ENCODE measurements at places on chromosomes 1 and 21.

GRCh38 chr1:199399996-199400724, 627.4 kb upstream of the NR5A2 start:
- no peak for DNase-seq

DNA sequence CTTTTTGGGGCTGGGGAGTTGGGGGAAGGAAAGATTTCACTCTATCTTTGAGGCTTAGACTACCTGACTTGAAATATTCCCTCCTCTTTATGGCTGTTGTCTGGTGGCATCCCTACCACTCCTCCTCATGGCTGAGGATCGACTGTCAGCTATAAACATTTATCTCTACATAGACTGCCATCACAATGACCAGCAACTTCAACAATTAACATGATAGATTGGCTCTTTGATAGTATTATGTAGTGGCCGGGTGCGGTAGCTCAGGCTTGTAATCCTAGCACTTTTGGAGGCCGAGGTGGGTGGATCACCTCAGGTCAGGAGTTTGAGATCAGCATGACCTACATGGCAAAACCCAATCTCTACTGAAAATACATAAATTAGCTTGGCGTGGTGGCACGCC, 72.4 kb downstream of the GABPA start:
- DNase-seq = no peak

- DNase-seq = no peak
Observed at GRCh38 chr21:42254651-42255601, 36.0 kb downstream of the ABCG1 start.

- DNase-seq = no peak
Observed at GRCh38 chr1:208121813-208122364, 122.3 kb downstream of the PLXNA2 start.

DNA sequence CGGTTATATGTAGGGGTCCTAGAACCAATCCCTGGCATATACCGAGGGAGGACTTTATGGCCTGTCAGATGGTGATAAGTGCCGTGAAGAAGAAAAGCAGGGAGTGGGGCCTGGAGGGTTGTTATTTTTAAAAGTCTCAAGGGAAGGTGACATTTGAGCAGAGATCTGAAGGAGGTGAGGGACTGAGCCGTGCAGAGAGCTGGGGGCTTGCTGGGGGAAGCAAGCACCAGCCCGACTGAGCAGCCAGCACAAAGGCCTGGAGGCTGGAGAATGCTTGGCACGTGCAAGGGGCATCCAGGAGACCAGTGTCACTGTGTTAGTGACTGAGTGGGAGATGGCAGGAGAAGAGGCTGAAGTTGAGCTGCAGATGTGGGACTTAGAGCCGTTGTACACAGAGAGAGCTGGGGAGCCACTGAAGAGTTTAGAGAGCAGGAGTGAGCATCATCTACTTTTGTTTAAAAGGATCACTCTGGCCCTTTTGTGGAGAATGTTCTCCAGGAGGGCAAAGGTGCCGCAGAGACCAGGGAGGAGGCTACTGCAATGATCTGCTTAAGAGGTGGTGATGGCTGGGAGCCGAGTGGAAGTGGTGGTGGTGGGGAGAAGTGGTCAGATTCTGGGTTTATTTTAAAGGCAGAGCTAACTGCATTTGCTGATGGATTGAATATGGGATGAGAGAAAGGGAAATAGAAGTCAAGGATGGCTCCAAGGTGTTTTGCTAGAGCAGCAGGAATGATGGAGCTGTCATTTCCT, 31.2 kb downstream of the PTPRU start:
- no peak for DNase-seq

DNA sequence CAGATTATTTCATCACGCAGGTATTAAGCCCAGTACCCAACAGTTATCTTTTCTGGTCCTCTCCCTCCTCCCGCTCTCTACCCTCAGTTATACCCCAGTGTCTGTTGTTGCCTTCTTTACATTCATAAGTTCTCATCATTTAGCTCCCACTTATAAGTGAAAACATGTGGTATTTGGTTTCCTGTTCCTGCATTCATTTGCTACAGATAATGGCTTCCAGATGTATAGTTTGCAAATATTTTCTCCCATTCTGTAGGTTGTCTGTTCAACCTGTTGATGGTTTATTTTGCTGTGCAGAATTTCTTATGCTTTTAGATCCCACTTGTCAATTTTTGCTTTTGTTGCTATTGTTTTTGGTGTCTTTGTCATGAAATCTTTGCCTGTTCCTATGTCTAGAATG, 21.1 kb upstream of the KCNH1 start:
- DNase-seq = peak; percentile 22

DNA sequence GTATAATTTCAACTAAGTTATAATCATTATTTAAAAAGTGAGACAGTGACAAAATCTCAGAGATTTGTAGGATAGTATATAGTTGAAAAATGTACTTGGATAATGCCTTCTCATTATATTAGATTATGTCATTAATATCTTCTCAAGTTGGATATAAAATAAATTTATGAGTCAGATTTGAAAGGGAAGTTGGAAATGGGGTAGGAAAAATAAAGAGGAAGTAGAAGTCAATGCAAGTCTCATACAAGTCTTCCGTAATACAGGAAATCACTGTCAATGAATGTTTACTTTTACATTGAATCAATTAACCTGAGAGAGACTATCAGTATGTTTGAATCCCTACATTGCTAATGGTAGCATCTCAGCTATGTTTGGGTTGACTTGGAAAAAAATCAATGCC, 16.2 kb upstream of the RNPC3 start:
- no peak for DNase-seq

DNA sequence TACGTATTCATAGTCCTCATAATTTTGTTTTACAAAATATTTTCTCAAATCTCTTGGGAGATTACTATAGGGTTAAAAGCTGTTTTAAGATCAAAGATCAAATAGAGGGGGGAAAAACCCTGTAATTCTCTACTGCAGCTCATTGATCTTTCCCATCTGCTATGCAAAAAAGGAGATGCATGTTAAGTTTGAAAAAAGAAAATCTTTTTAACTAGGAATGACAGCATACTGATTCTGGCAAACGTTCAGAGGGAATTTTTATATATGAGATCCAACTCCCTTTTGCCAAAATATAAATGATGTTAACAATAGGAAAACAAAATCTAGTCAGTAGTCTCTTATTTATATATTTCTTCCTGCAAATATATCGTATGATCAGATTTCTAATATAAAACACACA, 69.1 kb downstream of the SMYD3 start:
- DNase-seq = no peak

DNA sequence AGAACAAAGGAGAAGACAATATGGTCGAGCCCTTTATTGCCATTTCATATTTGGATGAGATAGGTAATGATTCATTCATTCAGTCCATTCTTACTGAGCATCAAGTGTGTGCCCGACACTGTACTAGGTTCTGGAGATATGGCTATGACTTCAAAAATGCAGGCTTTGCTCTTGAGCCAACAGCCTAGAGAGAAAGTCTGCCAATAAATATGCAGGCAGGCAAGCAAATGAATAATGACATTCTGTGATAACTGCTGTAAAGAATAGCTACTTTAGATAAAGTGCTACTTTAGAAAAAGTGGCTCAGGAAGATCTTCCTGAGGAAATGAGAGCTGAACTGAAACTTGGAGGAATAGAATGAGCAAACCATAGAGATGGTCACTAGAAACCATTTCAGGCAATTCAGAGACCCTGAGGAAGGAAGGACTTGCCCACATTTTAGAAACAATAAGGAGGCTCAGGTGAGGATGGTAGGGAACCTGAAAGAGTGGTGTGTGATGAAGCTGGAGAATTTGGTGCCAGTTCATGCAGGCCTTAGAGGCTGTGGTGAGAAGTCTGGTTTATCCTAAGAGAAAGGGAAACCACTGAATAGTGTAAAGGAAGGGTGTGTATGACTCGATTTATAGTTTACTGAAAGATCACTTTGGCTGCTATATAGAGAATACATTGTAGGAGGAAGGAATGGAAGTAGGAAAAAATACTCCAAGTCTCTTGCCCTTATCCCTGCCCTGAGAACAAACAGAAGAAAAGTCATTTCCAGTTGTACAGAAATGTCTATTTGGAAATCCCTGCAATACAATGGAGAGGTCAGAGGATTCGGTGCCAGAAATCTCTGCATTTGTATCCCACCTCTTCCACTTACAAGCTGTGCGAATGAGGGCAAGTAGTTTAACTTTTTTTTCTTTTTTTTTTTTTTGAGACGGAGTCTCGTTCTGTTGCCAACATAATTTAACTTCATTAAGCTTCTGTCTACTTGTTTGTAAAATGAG, 167.9 kb downstream of the VPS13D start:
- DNase-seq = no peak

DNA sequence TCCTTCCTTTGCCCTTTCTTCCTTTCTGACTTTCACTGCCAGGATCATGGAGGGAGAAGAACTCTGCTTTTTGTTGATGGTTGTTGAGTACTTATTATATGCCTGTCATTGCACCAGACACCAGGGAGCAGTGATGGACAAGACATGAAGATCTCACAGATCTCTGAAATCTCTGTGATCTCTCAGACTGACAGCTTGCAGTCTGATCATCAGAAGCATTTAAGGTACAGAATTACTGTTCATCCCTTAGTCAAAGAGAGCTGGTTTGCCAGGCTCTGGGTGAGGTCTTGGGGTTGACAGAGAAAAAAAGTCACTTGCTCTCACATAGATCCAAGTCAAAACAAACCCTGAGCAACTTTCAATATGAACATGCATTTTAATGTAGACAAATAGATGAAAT, 299.5 kb upstream of the FMN2 start:
- no peak for DNase-seq

GRCh38 chr1:155979597-155980343, 1.4 kb upstream of the ARHGEF2 start:
- peak; percentile 69 for DNase-seq

DNA sequence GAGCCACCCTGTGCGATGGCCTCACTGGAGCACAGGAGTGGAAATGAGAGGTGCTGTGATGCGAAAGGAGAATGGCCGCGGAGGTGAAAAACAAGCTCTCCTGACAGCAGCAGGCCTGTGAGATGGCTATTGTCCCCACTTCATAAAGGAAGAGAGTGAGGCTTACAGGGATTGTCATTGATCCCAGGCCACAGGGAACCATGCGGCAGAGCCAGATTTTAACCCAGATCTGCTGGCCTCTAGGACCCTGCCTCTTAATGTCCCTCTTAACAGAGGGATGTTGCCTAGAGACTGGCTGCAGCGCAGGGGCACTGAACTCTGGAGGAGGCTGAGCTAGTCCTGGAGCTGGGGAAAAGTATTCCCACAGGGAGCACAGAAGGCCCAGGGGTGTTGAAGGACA, 3.1 kb upstream of the SYTL1 start:
- no peak for DNase-seq

DNA sequence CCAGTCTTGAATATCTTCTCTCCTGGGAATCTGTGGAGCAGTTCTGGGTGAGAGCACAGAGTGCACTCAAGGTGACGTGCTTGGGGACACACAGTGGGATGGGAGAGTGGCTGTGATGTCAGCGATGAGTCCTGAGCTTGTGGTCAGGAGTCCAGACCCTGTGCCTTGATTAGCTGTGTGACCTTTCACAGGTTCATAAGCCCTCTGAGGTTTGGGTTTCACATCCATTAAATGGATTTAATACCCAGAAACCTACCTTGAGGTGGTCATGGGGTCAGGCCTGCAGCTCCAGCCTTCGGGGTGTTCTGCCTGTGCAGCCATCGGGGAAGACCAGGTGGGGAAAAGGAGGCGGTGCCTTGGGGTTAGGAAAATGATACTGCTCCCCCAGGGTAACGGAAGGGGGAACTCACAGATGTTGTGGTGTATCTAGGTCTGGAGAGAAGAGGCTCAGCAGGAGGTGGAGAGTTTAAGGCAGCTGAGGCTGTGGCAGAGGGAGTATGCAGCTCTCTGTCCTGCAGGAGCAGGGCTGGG, 38.5 kb upstream of the ETV3 start:
- no peak for DNase-seq

GRCh38 chr1:233791721-233792120, 112.8 kb upstream of the SLC35F3 start:
- no peak for DNase-seq

DNA sequence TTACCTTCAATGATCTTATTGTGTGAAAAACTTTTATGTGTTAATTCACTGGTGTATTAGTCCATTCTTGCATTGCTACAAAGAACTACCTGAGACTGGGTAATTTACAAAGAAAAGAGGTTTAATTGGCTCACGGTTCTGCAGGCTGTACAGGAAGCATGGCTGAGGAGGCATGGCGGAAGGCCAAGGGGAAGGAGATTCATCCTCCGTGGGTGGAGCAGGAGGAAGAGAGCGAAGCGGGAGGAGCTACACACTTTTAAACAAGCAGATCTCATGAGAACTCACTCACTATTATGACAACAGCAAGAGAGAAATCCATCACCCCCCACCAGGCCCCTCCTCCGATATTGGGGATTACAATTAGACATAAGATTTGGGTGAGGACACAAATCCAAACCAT, 44.2 kb upstream of the RGS7 start:
- no peak for DNase-seq

GRCh38 chr1:230495891-230496385, 69.8 kb upstream of the PGBD5 start:
- DNase-seq = no peak

- no peak for DNase-seq
Observed at GRCh38 chr1:110545492-110545891, 26.5 kb upstream of the KCNA10 start.

- peak; percentile 84 for DNase-seq
Observed at GRCh38 chr1:21703318-21703963, 34.3 kb upstream of the RAP1GAP start.

- no peak for DNase-seq
Observed at GRCh38 chr1:11187000-11187399, 2.2 kb upstream of the ANGPTL7 start.

DNA sequence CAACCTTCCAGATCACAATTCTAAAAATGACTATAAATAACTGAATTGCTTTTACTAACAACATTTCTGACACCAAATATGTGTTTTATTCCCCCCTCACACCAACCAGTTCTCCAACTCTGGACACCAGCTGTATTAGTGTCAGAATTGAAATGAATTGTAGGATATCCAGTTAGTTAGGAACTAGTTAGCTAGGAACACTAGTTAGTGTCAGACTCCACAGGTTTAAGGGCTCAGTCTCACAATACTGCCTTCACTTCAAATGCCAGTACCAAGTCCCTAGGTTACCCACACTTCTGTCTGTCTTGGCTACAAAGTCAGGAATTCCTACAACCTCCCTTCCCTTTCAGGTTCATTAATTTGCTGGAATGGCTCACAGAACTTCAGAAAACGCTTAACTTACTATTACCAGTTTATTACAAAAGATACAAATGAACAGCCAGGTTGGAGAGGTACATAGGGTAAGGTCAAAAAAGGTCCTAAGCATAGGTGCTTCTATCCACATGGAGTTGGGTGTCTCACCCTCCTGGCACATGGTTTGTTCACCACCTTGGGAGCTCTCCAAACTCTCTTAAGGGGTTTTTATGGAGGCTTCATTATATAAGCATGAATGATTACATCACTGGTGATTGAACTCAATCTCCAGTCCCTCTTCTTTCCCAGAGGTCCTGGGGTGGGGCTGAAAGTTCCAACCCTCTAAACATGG, 4.2 kb downstream of the STXBP3 start:
- DNase-seq = no peak

GRCh38 chr21:41068967-41069642, 98.9 kb upstream of the BACE2 start:
- DNase-seq = no peak
